ENCODE measurements at places on chromosomes 5 and 9.

- no peak for DNase-seq
Measured at GRCh38 chr9:4667681-4668080, 1.4 kb upstream of the SPATA6L start.

DNA sequence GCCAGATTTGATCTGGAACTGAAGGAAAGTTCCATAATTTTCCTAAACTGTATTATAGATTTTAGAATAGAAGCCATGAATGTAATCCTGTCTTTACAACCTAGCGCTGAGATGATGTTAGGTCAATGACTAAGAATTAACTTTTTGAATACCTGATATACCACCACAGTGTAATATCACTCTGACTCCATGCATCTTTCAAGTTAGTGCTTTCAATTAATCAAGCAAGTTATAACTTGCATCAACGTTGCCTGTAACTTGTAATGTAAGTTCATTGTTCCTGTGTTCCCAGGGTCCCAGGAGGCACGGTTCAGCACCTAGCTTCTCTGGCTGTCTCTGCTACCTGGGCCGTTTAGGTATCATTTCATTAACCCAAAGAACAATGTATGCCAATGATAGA is 139.3 kb downstream of the CSNK1G3 start:
- DNase-seq = no peak

- DNase-seq = no peak
Measured at GRCh38 chr5:112914584-112914983, 7.4 kb downstream of the REEP5 start.

DNA sequence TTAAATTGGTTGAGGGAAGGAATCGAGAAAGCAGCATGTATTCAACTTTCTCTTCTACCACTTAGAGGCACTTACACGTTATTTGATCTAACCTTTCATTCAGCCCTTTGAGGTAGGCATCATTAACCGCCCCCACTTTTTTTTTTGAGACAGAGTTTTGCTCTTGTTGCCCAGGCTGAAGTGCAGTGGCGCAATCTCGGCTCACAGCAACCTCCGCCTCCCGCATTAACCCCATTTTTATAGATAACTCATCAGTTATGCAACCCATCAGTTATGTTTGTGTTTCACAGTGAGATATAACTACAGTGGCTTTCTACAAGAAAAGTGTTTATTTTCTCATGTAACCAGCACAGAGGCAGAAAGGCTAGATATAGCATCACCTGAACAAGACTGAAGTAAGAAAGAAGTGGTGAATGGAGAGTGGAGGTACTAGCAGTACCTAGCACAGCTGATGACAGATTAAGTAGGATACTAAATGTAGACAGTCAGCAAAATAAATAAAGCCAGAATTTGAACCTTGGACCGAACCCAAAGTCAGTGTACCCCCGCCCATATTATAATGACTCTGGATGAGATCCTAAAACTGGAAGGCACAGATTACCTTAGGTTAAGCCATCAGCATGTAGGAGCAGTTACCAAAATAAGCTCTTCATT is 91.2 kb downstream of the PJA2 start:
- DNase-seq = no peak

DNA sequence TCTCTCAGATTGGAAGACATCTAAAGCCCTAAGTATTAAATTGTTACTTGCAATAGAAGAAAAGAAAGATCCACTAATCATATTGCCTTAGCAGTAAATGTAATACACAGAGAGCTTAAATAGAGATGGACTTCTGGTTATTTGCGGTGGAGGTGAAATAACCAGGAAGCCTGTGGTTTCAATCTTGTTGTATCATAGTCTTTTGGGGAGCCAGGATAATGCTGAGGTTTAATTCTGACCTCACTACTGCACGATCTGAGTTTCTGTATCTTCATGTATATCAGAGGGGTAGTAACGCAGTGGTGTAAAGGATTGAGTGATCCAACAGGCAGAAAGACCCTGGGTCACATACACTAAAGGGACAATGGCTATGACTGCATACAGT is 71.7 kb downstream of the ANKRD55 start:
- no peak for DNase-seq

DNA sequence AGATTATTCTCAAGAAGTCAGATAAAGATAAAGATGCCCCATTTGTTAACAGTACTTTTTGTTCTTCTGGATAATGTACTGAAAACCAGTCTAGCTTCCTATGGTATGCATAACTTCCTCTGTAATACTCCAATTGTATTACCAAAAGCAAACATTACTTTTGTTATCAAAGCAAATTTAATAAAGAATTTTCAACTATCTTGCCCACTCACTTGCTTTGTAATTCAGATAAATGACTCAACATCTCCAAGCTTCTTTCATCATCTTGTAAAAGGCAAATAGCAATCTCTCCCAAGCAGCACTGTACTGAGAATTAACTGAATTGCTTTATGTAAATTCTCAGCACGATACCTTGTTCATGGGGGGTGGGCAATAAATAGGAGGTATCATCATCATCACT is 98.3 kb downstream of the NFIB start:
- DNase-seq = no peak

- DNase-seq = no peak
Measured at GRCh38 chr5:127518319-127518621, 830 bp downstream of the PRRC1 start.

- no peak for DNase-seq
Measured at GRCh38 chr9:85453850-85454249, 287.9 kb downstream of the AGTPBP1 start.

GRCh38 chr9:134891053-134891452 is 10.4 kb downstream of the FCN2 start:
- DNase-seq = no peak

GRCh38 chr9:137405677-137406081 is 17.3 kb downstream of the EXD3 start:
- DNase-seq = no peak

DNA sequence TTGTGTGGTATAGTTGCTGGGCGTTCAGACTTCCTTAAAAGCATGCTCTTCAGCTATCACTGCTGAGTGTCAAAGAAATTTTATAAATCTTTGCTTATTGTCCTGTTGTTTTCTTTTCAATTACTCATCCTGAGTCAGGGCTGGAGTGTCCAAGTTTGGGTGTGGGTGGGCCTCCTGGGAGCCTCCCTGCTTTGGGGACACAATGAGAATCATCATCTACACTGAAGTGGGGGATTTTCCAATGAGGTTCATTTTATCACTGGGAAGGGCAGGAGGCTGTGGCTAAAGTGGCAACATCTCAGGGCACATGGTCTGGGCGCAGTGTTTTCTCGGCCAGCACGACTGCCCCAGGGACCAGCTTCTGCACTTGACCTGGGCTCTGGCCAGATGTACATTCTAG is 19.5 kb downstream of the GFPT2 start:
- no peak for DNase-seq

GRCh38 chr9:133609311-133610098 is at the start of gene FAM163B:
FAM163B (minus strand) TSS chr9:133609389; CDS start chr9:133580223, 29,166 bp downstream.
- peak; percentile 59 for DNase-seq

GRCh38 chr9:27209034-27209433 is 87.9 kb downstream of the EQTN start:
- no peak for DNase-seq

- no peak for DNase-seq
Measured at GRCh38 chr5:81631124-81631523, 119.8 kb downstream of the SSBP2 start.

- no peak for DNase-seq
Measured at GRCh38 chr5:123125962-123126732, 37.1 kb downstream of the PRDM6 start.

DNA sequence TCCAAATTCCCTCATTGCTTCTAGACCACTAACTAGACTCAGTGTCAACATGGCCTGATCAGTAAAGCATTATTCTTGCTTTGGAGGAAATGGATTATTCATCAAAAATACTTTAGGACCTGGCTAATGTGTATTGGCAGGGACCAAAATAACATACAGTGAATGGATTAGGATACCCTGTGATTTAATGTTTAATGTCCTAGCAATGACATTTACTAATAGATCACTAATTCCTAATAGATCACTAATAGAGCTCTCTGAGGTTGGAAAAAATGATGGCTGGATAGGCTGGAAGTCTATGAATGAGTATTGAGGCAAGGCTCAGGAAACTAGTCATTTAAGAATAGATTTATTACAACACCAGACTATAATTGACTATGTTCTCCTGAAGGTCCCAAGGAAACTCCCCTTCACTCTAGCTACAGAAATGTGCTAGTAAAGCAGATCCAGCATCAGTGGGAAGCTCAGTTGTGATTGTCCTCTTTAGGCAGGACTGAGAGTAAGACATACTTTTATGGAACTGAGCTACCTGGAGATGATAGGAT is 46.1 kb upstream of the CHSY3 start:
- no peak for DNase-seq

DNA sequence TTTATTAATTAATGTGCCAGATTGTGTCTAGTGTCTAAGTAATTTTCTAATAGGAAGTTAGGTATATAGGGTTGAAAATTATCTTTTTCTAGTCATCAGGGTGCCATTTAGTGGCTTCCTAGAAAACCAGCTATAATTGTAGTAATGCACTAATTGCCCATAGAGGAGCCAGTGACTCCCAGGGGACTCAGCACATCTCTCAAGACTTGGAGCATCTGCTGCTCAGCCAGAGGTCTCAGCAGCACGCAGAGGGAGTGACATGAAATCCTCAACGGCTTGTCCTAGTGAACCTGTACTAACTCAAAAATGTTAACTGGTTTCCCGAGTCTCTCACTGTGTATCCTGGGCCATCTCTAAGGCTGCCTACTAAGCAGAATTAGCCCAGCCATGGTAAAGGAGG is 78.2 kb upstream of the MAN2A1 start:
- DNase-seq = no peak

GRCh38 chr5:14668181-14668591 is 3.7 kb downstream of the OTULIN start:
- DNase-seq = no peak
